Small intestine (tissue), 16 donors: ENCODE measurements at places on chromosomes 4 and X. TPM values are rescaled to one million over a fixed set of nuclear protein-coding genes. Genes with fewer than 3 reads are reported as not detected.

The LRCH2 gene
- 0.54 TPM for polyA plus RNA-seq

The OPRPN gene
- polyA plus RNA-seq = not detected

The EXOC1 gene
- 37.9 TPM for polyA plus RNA-seq

The CD40LG gene
- 0.97 TPM for polyA plus RNA-seq

The GAB3 gene
- 1.1 TPM for polyA plus RNA-seq

The SLC6A14 gene
- not detected for polyA plus RNA-seq

The POU3F4 gene
- polyA plus RNA-seq = not detected

The IQCM gene
- not detected for polyA plus RNA-seq

The NHS gene
- 5.8 TPM for polyA plus RNA-seq

The HSD17B13 gene
- polyA plus RNA-seq = 0.59 TPM

The FAM9A gene
- not detected for polyA plus RNA-seq

The PRDM8 gene
- 2.0 TPM for polyA plus RNA-seq

The CNKSR2 gene
- polyA plus RNA-seq = not detected

The SPANXB1 gene
- polyA plus RNA-seq = not detected

The UNC5C gene
- 2.9 TPM for polyA plus RNA-seq

The NR0B1 gene
- not detected for polyA plus RNA-seq

The SLIT2 gene
- polyA plus RNA-seq = 1.7 TPM

The SSX2 gene
- not detected for polyA plus RNA-seq

The CDX4 gene
- polyA plus RNA-seq = not detected

The ERAS gene
- not detected for polyA plus RNA-seq

The NDNF gene
- polyA plus RNA-seq = 34.3 TPM

The RNF128 gene
- 47.6 TPM for polyA plus RNA-seq

The ZC4H2 gene
- polyA plus RNA-seq = 11.6 TPM

The ZDHHC15 gene
- not detected for polyA plus RNA-seq

The MAGEC3 gene
- not detected for polyA plus RNA-seq

The GABRE gene
- polyA plus RNA-seq = 26.6 TPM

The DSPP gene
- polyA plus RNA-seq = not detected

The PRPS2 gene
- 21.0 TPM for polyA plus RNA-seq

The SORCS2 gene
- polyA plus RNA-seq = 0.63 TPM

The HSPA4L gene
- 0.65 TPM for polyA plus RNA-seq

The IDH3G gene
- 80.0 TPM for polyA plus RNA-seq

The MAGEA2B gene
- polyA plus RNA-seq = not detected

The HSFX3 gene
- not detected for polyA plus RNA-seq

The ITGB1BP2 gene
- polyA plus RNA-seq = 1.7 TPM

The VCX3A gene
- polyA plus RNA-seq = not detected

The NRK gene
- 0.77 TPM for polyA plus RNA-seq

The ITM2A gene
- polyA plus RNA-seq = 24.3 TPM

The SLC25A43 gene
- 10.4 TPM for polyA plus RNA-seq

The ARMCX2 gene
- 10.2 TPM for polyA plus RNA-seq

The MAP7D2 gene
- 2.0 TPM for polyA plus RNA-seq

The KCNE5 gene
- not detected for polyA plus RNA-seq

The TMEM156 gene
- not detected for polyA plus RNA-seq

The HS6ST2 gene
- 0.55 TPM for polyA plus RNA-seq

The MAP3K15 gene
- polyA plus RNA-seq = 0.18 TPM
